ENCODE measurements at places on chromosomes 7 and 10.
A peak's percentile ranks its signal among the peaks of the same experiment; 100 is the strongest.

GRCh38 chr7:46955531-46955930 lies 626.4 kb downstream of the TNS3 start:
- no peak for DNase-seq

DNA sequence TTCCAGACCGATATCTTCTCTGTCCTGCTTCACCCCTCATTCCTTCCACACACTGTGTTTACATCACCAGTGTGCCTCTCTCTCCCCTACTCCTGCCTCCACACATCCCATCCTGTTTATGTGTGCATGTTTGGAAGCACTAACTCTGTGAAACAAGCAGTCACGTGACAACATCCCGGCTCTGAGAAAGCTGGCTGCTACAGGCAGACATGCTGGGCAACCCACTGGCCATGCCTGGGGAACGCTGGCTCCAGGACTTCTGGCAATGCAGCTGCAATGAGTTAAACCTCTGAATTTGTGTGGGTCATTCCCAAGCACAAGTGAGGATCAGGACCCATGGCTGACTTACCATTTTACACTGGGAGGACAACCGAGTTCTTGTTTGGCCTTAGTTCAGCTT lies 74.0 kb downstream of the WNT2 start:
- DNase-seq, result no peak

- no peak for DNase-seq
These were observed 39.7 kb downstream of the TAC1 start for GRCh38 chr7:97771576-97771975.

DNA sequence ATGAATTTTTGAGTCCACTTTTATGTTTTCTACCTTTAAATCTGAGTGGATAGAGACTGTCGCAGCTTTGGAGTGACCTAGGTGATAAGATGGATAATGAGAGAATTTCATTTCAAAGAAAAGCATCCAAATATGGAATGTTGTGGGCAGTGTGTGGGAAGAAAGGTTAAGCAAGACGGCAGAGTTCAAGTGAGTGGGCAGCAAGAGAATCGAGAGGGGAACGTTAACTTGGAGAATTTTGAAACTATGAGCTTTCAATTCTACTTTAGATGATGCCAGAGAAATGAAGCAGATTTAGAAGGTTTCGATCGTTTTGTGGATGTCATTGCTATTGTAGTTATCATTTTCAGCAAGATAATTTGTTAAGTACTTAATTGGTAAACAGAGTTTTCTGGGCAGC lies 73.0 kb downstream of the XRCC2 start:
- DNase-seq, result no peak

DNA sequence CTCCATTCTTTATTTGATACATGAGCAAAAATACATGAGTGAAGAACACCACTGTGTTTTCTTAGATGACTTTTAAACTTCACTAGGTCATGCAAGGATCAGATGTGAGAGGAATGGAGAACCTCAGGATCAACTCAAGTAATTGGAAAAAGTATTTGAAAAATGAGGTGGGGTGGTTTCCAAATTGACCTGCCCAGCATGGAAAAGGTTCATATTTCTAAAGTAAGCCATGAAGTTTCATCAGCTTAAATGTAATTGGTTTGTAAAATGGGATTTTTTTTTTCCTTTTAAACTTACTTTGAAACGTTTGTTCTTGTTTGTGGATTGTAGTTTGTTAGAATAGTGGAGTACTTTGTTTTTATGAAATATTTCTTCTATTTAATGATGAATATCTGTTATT lies 134.8 kb downstream of the MLLT10 start:
- no peak for DNase-seq

DNA sequence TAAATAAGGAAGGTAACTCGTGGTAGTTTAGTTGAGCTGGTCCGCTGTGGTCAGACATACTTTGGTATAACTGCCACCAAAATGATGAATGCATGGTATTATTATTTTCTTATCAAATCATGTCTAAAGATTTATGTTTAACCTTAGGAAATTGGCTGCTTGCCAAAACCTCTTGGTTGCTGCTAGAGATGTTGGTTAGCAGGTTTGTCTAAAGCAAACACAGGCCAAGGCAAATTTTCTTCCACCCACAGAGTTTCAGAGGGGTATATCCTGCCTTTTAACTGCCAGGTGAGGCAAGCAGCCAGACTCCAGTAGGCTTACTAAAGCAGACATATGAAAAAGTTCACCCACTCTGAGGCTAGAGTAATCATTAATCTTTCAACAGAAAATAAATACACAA lies 101.4 kb downstream of the SEMA3E start:
- no peak for DNase-seq

DNA sequence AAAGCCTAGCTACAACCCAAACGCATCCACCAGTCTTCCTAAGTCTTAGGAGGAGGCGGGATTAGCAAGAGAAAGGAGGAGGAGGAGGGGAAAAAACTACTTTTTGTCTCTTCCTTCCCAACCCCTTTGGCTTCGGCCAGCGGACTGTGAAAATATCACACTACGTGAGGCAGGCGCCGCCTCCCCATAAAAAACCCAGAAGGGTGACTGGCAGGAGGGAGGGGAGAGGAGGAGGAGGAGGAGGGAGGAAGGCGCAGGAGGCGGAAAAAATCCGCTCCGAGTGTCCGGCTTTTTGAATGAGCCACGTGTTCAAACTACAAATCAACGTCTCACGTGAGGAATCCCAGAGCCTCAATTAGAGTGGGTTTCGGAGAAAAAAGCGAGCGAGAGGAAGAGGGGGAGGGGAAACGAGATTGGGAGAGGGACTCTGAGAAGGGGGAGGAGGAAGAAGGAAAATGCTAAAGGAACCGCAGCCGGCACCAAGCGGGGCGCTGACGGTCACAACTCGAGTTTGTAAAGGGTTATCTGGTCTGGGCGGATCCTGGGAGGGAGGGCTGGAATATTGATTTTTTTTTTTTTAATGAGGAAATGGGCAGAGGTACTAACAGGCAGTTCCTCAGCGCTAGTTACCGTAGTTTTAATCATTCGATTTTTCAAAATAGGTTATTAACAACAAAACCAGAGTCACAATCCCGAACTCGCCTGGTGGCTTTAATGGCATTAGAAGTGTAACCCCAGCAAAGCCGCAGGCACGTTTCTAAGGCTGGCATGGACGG lies at the start of gene IGF2BP3:
TSS of gene IGF2BP3 (minus strand) at position 162 of the 776 bp plus-strand sequence. CDS start 381 bp downstream, outside the sequence.
- peak; percentile 26 for DNase-seq

DNA sequence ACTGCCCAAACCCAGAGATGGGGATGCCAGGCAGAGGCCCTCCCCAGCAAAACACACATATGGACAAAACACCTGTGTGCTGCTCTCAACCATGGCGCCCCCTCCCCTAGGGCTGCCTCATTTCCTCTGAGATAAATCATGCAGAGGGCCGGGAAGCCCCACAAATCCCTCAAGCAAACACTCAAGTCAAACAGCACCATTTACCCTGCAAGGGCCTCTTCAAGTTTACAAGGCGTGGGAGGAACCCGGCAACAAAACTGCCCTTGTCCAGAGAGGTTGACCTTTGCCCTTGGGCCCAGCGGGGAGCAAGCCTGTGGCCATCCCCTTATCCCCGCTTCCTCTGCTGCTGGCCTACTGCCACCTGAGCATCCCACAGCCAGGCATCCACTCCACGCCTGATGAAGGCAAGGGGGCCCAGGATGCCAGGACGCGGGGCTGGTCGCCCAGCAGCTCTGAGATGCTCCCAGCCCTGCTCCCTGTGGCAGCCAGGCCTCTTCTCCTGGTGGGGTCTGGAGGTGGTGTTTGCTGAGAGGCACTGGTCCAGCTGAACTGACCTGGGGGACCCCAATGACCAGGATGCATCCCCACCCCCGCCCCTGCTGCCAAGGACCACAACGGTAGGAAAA lies 77.4 kb downstream of the DLG5 start:
- no peak for DNase-seq

DNA sequence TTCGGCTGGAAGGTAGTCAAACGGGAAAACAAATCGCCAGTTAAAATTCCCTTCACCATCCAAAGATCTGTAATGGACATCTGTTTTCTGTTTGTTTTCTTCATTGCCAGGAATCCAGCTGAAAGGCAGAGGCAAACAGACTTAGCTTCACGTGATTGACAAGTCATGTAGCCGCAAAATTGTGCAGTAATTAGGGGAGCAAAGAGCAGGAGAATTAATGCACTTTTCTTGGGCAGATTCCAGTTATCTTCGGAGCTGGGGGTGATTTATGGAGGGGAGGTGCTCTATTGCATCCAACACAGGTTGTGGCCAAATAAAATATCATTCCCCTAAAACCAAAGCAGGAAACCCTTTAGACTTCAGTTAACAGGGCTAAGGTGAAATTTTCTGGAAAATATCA lies 162.2 kb downstream of the MYOF start:
- no peak for DNase-seq

- no peak for DNase-seq
These were observed 104.6 kb downstream of the C10orf105 start for GRCh38 chr10:71614946-71615345.

DNA sequence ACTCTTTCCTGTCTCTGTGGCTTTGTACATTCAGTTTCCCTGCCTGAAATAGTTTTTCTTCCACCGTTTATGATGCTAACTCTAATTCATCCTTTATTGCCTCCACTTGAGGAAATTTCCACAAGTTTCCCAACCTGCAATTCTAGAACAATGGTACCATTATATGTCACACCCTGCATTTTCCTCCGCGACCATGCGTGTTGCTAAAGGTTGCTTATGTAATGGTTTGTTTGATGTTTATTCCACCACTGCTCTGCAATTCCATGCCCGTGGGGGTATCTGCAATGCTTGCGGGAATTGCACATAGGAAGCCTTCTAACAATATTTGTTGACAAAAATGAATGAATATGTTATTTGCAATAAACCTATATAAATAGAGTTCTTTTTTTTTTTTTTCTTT lies 69.5 kb upstream of the ST8SIA6 start:
- DNase-seq, result no peak

- DNase-seq, result no peak
These were observed 271.7 kb upstream of the MKLN1 start for GRCh38 chr7:131056007-131056406.

DNA sequence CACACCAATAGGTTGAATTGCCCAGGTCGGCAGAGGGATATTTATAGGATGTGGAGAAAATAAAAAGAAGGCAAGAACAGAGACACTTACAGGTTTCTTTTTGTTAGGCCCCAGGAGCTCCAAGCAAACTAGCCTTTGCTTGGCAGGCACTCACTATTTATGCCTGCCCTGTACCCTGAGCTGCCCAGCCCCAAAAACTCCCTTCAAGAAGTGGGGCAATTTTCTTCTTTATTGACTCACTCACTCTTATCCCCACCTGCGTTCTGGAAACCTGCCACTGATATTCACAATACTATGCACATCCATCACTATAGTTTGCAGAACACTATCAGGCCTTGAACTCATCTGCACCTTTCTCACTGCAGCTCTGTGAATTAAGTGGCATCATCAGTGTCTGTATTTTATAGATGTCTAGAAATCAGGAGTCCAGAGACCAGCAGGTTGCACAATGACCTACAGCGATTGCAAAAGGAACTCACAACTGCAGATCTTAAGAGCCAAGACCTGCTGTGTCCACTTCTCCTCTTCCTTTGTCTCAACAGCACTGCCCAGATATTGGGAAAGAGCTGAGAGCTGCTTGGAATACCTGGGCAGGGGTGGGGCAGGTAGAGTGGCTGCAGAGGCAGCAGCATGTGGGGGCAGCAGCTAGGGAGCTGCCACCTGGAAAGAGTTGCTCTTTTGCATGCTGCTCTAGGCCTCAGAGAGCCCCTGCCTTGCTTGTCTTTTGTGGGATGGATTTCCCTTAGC lies at the start of gene SFTPD:
TSS of gene SFTPD (minus strand) at position 130 of the 747 bp plus-strand sequence. CDS start 2,446 bp downstream, outside the sequence.
- DNase-seq, result no peak

- no peak for DNase-seq
These were observed 75.9 kb downstream of the SORBS1 start for GRCh38 chr10:95485056-95485844.

DNA sequence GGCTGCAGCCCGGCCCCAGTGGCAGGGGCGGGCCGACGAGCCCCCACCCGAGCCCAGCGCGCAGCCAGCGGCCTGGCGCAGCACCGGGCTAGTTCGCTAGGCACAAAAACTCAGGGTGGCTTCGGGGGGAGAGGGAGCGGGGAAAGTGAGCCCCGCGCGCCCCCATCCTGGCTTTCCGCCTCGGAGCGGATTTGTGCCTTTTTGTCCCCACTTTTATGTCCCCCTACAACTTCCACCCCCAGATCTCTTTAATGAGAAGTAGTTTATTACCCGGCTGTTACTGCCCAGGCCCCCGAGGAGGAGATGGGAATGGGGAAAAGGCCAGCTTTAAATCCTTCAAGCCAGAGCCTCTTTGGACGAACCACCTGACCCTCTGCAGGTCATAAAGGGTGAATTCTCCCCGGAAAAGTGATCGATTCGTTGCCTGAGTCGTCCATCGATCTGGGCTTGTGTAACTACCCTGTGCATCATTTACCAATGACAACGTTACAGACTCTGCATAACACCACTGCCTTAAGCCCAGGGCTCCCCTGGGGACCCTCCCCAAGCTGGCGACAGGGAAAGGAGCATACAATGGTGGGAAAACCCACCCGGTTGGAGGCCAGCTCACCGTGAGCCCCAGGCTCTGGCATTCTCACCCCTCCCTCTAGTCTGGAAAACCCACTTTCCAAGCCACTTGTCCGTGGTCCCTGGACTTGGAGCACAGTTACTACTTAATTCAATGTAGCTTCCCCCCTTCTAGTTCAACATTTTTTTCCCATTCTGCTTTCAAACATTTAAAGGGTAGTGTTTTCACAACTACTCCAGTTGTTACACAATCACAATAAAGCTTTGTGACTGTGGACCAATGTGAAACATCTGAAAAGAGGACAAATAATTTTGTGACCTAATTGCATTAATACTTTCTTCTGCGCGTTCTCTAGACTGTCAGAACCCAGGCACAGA lies 748 bp upstream of the SH3PXD2A start:
- DNase-seq, result no peak

GRCh38 chr10:32577448-32577847 lies 131.5 kb downstream of the CCDC7 start:
- no peak for DNase-seq

DNA sequence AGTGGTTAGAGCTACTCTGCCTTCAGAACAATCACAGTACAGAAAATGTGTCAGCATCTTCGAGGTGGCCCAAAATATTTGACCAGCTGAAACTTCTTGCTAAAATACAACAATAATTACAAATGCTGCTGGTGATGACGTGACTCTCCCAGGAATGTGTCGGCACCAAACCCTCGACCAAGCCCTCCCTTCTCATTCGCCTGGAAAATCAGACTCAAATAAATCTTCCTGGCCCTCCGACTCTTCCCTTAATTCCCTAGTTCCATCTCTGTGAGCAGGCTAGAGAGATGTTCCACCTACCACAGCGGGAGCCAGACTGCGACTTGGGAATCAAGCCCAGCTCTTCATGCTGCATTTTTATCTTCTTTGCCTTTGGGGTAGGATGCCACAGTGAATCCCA lies 4.1 kb downstream of the PRSS2 start:
- no peak for DNase-seq

GRCh38 chr10:101354328-101355071 lies 535 bp downstream of the BTRC start:
- DNase-seq, result peak; percentile 49

- DNase-seq, result no peak
These were observed 46.3 kb downstream of the INSYN2A start for GRCh38 chr10:127150136-127150535.

DNA sequence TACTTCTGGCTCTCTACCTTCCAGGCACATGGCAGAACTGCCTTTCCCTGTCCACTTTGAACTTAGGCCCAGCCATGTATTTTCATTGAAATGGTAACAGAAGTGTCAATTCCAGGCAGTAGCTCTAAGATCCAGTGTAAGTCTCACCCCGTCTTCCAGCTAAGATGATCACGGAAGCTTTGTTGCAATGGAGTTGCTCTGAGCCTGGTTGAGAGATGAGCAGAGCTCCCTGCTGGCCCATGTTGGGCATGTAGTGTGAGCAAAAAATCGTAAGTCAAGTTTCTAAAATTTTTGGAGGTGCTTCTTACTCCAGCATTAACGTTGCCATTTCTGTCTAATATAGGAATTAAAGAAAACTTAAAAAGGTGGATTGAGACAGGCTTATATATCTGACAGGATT lies 274.4 kb downstream of the IPMK start:
- no peak for DNase-seq

- no peak for DNase-seq
These were observed 268.3 kb downstream of the TNS3 start for GRCh38 chr7:47313564-47313963.

Data from stimulated activated CD4-positive, alpha-beta T cell treated with anti-CD3 and anti-CD28 coated beads, Interleukin-4, amount 100 ng/mL, for 1 hour (primary cell).